ENCODE measurements at places on chromosomes 3 and 15.

- DNase-seq: no peak
Measured at GRCh38 chr15:52645916-52646315, 33.3 kb downstream of the ATOSA start.

- no peak for DNase-seq
Measured at GRCh38 chr3:45889337-45889736, 3.0 kb downstream of the CCR9 start.

- no peak for DNase-seq
Measured at GRCh38 chr3:125115640-125116039, 59.8 kb upstream of the HEG1 start.

GRCh38 chr3:60046210-60046609 is 996.4 kb upstream of the CFAP20DC start:
- no peak for DNase-seq

DNA sequence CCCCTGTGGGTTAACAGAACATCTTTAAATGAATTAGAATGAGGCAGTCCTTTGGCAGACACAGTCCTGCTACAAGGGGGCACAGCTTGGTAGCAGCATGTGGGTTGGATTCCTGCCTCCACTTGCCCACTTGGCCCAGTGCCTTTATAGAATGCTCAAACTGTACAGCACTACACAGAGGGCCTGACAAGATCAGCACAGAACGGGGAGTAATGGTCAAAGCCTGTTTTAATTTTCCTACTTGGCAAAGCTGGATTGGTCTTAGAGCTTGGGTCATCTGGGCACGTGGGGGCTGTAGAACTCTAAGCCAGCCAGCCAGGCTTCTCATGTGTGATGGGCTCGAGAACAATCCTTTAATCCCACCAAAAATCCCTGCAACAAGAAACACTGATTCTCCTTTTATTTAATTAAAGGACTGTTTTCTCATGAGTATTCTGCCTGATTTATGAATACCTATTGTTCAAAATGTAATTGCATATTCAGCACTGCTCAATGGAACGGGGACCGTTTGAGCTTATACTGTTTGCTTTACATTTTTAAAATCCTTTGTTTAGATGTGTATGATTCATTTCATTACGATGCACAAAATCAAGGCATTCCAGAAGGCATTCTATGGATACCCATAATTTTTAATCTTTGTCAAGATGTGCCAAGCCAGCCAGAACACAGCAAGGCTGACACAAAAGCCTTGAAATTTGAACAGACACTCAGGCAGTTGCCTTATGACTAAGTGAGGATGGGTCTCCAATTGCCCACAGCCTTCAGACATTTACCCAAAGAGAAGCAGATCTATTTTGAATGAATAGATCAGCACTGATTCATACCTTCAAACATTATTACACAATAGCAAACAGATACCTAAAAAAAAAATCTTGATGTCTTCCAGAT is 249.3 kb upstream of the TGFBR2 start:
- DNase-seq: no peak

GRCh38 chr15:74489518-74490338 is 28.8 kb upstream of the UBL7 start:
- DNase-seq: peak; percentile 51

Data from aorta (tissue), 5 donors.